ENCODE measurements at places on chromosomes 16 and 17.

- no peak for DNase-seq
Measured at GRCh38 chr16:85416228-85417109, 196.7 kb upstream of the GSE1 start.

DNA sequence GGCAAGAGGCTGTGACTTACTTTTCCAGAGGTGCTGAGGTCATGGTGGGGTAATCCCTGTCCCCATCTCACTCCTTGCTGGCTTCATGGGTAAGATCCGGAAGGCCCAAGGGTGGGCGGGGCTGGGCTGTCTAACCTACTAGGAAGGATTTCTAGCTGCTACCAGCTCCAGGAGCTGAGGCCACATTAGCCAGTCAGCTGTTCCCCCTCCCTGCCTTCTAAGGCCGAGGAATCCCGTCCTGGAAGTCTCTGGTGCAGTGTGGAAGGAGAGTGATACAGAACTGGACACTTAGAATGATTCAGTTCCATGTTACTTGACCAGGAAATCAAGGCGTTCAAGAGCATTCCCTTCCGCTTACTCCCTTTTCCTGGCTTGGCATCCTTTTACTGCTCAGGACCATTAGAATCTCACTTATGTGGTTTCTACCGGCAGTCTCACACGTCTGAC, 8.9 kb downstream of the GNGT2 start:
- DNase-seq = peak; percentile 84

DNA sequence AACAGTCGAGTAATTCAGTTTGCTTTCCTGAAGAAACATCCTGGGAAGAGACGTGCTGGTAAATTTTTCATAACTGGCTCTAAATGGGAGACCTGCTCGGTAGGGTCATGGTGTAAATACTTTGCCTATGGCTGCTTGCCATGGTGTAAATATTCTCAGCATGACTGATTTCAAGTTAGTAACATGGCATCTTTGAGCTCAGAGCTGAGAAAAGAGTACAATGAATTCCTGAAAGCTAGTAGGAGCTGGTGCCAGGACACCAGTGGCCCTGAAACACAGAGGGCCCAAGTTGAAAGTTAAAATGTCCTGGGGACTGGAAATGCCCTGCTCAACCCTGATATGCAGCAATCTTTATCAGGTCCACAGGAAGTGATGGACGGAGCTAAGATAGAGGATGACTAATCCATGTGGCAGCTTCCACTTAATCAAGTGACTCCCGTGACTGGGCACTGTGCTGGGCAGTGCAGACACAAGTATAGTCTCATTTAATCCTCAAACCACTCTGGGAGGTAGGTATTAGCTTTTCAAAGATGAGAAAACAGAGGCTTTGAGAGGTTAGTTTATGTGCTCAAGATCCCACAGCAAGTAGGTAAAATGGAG, 130.1 kb upstream of the ADAMTS18 start:
- DNase-seq = peak; percentile 74

DNA sequence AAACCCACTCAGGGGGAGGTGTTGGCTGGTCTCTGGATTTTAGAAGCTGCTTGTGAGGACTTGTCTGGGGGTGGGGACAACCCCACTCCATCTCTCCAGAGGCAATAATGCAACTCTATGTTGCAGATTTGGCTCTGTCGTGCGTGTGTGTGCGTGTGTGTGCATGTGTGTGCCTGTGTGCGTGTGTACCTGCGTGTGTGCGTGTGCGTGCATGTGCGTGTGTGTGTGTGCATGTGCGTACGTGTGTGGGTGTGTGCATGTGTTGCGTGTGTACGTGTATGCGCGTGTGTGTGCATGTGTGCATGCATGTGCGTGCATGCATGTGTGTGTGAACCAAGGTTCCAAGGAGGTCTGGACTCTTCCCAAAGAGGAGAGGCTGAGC, 120.4 kb upstream of the LHX1 start:
- no peak for DNase-seq

GRCh38 chr16:84585467-84585866, 32.4 kb downstream of the COTL1 start:
- no peak for DNase-seq

- DNase-seq = no peak
Measured at GRCh38 chr17:3221850-3222249, 14.4 kb downstream of the OR1A1 start.

DNA sequence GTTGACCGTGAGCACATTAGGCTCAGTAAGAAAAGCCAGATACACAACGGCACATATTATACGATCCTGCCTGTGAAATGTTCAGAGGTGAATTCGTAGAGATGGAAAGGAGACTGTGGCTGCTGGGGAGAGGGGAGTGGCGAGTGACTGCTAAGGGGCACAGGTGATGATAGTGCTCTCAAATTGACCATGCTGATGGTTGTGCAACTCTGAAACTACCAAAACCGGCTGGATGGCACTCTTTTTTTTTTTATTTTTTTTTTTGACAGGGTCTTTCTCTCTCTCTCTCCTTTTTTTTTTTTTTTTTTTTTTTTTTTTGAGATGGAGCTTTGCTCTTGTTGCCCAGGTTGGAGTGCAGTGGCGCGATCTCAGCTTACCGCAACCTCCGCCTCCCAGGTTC, 8.1 kb upstream of the SEC14L5 start:
- DNase-seq = no peak

- DNase-seq = no peak
Measured at GRCh38 chr17:77585142-77585860, 373.2 kb upstream of the TNRC6C start.

GRCh38 chr17:55668312-55668920, 54.2 kb downstream of the TMEM100 start:
- no peak for DNase-seq

- no peak for DNase-seq
Measured at GRCh38 chr16:86541560-86541959, 13.5 kb downstream of the MTHFSD start.

DNA sequence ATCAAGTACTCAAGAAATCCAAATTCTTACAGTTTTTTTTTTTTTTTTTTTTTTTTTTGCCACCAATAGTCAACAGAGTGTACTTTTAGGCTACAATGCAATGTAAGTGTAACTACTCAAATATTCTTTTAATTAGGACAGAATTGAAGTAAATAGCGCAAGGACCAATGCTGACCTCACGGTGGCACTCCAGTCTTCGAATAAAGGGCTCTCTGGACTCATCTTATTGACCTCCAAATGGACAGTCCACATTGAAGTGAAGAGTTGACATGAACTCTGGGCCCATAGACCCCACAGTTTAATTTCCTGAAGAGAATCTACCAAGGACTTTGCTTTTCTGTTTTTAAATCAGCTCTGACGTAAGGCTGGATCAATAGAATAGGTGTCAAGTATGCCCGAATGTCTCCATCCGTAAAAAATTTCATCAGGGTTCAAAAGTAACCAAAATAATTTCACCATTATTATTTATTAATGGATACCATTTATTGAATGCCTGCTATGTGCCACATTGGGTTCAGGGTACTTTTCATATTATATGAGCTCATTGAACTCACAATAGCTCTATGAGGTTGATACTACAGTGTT, 7.3 kb upstream of the DDX52 start:
- DNase-seq = peak; percentile 52

DNA sequence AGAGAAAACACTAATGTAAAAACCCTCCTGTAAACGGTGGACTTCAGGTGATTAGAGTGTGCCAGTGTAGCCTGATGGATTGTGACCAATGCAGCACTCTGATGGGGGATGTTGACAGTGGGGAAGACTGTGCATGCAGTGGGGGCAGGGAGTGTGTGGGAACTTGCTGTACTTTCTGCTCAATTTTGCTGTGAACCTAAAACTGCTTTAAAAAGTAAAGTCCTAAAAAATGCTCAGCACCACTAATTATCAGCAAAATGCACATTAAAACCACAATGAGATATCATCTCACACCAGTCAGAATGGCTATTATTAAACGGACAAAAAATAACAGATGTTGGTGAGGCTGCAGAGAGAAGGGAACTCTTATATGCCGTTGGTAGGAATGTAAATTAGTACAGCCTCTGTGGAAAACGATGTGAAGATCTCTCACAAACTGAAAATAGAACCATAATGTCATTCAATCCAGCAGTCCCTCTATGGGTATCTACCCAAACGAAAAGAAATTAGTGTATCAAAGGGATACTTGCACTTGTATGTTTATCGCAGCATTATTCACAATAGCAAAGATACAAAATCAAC, 9.7 kb upstream of the ULK2 start:
- DNase-seq = no peak

DNA sequence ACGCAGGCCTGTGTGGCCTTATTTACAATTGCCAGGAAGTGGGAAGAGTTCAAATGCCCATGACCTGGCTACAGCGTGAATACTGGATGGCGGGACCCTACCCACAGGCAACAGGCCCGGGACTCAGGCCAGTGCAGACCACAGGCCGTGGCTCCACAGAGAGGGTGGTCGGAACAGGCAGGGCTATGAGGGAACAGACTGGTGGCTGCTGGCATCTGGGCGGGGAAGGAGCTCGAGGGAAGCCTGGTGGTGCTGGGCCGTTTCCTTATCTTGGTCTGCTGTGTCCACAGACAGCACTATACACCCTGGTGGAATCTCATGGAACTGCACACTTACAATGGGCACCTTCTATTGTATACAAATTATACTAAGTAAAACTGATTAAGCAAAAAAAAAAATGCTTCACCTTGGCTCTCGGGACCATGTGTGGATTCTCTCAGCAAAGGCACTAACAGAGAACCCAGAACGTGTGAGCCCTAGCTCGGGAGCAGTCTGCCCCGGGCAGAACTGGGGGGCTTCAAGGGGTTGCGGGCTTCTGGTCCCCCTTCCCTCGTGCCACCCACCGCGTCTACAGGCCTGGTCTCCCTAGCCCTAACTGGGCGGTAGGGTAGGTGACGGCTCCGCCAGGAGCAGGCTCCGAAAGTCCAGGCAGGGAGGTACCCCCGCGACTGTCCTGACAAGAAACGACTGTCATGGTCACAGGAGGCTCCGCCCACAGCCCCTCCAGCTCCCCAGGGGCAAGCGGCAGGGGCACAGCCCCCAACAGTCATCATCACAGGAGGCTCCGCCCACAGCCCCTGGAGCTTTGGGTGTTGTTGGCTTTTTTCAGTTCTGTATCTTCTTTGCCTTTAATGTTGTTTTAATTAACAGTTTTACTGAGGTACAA, 21.8 kb downstream of the CEP131 start:
- DNase-seq = peak; percentile 61

DNA sequence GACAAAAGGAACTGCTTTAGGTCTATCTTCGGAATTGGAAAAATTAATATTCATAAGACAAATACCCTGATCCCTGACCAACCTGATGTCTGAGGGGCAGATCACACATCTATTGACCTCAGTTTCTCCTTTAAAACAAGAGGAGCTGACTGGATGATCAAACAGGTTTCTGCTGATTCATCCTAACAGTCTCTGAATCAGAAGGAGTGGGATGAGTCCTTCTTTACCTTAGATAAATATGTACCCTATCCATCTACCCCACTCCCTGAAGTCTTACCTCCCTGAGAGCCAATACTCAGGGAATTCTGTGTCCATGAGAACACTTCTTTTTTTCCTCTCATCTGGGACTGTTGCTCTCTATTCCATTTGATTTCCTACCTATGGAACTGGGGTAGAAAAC, 80.3 kb upstream of the CRHR1 start:
- DNase-seq = no peak

- DNase-seq = peak; percentile 21
Measured at GRCh38 chr17:18218756-18219415, 6.5 kb upstream of the LLGL1 start.

All from HT1080 (cell line).